ENCODE measurements at places on chromosomes 3 and 15.
A peak's percentile ranks its signal among the peaks of the same experiment; 100 is the strongest.

DNA sequence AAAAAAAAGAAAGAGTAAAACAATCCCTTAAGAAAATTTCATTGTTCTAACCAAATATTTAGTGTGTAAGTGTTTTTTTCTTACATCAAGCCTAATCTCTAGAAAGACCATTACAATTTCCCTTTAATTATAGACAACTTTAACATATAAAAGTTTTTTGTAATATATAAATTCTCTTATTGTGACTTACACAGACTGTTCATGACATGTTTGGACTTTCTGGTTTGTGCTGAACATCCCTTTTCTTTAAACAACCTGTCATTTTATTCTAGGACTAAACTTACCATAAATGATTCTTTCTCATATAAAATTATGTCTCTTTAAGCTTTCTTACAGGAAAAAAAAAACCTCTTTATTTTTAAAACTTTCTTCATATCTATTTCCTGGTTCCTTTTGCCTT is 13.0 kb upstream of the BTLA start:
- DNase-seq = no peak

- DNase-seq = no peak
Measured at GRCh38 chr3:141959589-141960554, 83.4 kb downstream of the ATP1B3 start.

- no peak for DNase-seq
Measured at GRCh38 chr3:100160521-100160920, 46.2 kb upstream of the FILIP1L start.

DNA sequence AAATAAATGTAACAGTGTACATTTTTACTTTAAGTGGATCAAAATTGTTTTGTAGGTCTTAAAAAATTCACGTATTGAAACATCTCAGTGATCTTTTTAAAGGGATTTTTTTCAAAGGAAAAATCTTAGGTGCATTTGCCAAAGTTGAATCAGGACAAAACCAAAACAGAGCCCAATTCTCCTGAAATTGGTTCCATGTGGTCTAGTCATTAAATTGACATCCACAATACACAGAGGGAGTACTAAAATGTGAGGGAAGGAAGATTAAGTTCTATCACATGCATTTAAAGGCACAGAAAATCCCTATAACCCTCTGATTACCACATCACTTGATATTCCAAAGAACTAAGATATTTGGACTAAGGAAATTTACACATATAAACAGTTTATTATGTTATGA is 39.3 kb upstream of the HDC start:
- no peak for DNase-seq

DNA sequence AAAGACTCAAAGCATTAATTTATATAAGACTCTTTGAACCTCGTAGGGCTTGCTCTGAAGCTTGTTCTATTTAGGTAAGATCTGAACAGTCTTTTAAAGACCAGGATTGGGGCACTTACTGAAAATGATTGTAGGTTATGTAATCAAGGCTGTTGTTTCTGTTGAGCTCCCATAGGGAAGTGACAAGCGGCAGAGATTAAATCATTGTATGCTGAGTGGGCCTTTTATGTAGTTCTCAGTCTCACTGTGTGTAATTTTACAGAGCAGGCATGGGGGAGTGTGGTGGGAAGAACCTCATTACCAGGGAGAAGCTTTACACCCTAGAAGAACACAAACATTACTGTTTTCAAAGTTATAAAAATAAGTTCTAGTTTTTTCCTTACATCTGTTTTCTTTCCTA is 160.0 kb upstream of the SNTN start:
- no peak for DNase-seq

- no peak for DNase-seq
Measured at GRCh38 chr3:115652738-115653137, 29.4 kb downstream of the GAP43 start.

- no peak for DNase-seq
Measured at GRCh38 chr3:15290736-15291135, 41.6 kb downstream of the SH3BP5 start.

- no peak for DNase-seq
Measured at GRCh38 chr3:29291260-29291981, 10.6 kb downstream of the RBMS3 start.

- no peak for DNase-seq
Measured at GRCh38 chr3:103055021-103055520, 620.3 kb downstream of the ZPLD1 start.

GRCh38 chr3:72155391-72156064 is 370.6 kb upstream of the PROK2 start:
- peak; percentile 66 for DNase-seq

- DNase-seq = no peak
Measured at GRCh38 chr3:60056404-60056803, 1006.6 kb upstream of the CFAP20DC start.

DNA sequence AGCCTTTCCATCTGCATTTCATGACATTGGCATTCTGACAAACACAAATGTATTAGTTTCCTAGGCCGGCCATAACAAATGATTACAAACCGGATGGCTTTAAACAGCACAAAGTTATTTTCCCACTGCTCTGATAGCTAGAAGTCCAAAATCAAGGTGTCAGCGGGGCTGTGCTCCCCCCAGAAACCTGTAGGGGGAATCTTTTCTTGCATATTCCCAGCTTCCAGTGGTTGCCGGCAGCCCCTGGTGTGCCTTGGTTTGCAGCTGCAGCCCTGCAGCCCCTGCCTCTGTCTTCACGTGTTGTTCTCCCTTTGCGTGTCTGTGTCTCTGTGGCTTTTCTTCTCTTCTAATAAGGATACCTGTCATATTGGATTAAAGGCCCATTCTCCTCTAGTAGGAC is 79.0 kb upstream of the CDV3 start:
- DNase-seq = no peak

DNA sequence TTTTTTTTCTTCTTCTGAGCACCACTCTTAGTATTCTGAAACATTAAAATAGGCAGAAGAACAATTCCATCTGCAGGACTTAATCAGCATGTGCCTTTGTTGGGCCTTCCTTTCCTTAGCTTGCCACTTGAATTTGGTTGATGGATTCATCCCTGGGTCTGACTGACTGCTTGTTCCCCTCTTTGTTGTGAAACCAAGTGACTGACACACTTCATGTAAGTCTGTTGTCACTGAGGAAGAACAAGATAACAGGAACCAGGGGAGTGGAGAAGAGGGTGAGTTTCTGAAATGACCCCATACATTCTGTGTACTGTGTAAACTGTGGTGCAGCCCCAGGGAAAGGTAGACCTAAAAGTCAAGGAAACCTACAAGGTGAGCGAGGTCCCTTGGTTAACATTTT is 188.7 kb upstream of the TBC1D5 start:
- no peak for DNase-seq

- DNase-seq = no peak
Measured at GRCh38 chr3:6444888-6445658, 415.8 kb upstream of the GRM7 start.

DNA sequence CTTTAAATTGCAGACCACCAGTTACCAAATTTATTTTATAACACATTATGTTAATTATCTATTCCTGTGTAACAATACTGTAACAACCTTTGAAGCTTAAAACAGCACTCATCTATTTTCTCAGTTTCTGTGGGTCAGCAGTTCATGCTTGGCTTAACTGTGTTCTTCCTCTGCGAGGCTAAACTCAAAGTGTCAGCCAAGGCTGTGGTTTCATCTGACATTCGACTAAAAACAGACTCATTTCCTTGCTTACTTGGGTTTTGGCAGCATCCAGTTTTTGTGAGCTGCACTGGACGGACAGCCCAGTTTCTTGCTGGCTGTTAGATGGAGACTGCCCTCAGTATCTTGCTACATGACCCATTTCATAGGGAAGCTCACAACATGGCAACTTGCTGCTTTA is 247.3 kb upstream of the KCNH8 start:
- no peak for DNase-seq

GRCh38 chr3:187747506-187747905 is 2.2 kb upstream of the BCL6 start:
- no peak for DNase-seq

- DNase-seq = no peak
Measured at GRCh38 chr15:75164625-75165350, 36.9 kb upstream of the C15orf39 start.

GRCh38 chr3:66604481-66604880 is 103.7 kb upstream of the LRIG1 start:
- no peak for DNase-seq

GRCh38 chr15:46413799-46414198 is 779.0 kb downstream of the SQOR start:
- no peak for DNase-seq
